Hippocampal formation (tissue), 2 donors: ENCODE measurements at places on chromosomes 2 and 18.

DNA sequence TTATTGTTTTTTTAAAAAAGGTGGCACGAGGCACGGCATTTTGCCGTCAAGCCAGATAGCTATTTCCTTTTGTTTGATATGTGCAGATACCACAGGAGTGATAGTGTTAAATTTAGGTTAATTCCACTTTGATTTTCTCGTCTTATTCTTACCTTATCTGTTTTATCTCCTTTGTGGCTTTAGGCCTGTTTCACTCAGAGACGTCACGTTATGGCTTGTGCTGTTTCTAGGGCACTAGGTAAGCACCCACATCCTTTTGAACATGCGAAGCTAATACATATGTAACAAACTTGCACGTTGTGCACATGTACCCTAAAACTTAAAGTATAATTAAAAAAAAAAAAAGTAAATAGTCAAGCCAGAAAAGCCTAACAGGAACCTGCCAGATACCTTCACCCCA lies 57.8 kb downstream of the C18orf63 start:
- no peak for DNase-seq

GRCh38 chr2:152468899-152469692 lies 134.1 kb downstream of the FMNL2 start:
- peak; percentile 27 for DNase-seq

DNA sequence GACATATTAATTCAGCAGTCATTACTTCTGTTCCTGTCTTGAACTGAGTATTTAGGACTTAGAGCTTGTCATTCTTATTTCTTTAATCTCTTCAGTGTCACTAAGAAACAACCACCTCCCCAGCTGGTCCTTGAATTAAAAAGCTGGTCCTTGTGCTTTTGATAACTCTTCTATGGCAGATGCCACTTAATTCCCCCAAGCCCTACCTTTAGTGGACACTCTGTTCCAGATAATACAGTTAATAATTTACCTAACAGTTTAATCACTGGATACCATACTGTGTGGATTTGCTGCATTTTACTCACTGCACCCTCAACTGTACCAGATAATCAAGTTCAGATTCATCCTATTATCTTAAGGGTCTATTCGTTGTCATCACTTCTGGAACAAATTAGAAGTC lies 73.1 kb downstream of the SKA1 start:
- no peak for DNase-seq

- DNase-seq: no peak
Observed at GRCh38 chr18:22191923-22192322, 22.5 kb downstream of the GATA6 start.

DNA sequence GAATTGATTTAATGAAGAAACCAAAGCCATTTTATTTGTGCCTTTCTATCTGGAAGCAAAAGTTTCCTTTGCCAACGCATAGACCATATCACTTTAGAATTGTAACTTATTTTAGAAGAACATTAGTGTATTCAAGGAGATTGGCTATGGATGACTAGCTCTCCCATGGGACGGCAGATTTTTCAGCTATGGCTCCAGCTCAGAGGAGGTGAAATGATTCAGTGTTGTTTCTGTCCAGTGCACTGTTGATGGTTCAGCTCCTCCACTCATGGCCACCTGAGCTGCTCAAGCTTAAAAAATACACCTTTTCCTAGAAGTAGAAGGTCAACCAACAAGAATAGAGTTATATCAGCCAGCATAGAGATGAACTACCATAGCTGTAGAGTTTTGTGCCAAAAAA lies 1597.5 kb upstream of the PIK3C3 start:
- DNase-seq: no peak

- DNase-seq: no peak
Observed at GRCh38 chr2:20212459-20212870, 12.5 kb downstream of the SDC1 start.

GRCh38 chr2:21317131-21317530 lies 193.4 kb downstream of the TDRD15 start:
- peak; percentile 44 for DNase-seq

GRCh38 chr2:158489366-158490112 lies 32.8 kb downstream of the PKP4 start:
- DNase-seq: no peak

- no peak for DNase-seq
Observed at GRCh38 chr2:171789956-171790355, 102.7 kb downstream of the DYNC1I2 start.

DNA sequence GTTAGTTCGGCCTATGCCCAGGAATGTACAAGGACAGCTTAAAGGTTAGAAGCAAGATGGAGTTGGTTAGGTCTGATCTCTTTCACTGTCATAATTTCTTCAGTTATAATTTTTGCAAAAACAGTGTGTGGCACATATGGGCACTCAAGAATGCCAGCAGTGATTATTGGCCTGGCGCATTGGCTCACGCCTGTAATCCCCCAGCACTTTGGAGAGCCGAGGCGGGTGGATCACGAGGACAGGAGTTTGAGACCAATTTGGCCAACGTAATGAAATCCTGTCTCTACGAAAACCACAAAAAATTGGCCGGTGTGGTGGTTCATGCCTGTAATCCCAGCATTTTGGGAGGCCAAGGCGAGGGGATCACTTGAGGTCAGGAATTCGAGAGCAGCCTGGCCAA lies 75.7 kb upstream of the MSH2 start:
- no peak for DNase-seq

DNA sequence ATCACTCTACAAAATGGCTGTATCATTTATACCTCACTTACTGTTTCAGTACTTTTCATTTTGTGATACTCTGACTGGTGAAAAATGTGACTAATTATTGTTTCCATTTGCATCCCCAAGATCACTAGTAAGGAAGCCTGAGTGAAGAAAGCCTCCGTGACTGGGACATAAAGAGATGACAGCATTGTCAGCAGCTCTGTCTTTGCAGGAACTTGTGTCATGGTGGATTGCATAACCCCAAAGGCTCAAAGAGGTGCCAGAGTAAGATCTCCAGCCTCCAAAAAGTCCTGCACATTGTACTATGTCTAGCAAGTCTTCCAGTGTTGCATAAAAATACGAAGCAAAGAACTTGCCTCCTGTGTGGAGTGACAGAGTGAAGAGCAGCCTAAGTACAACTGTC lies 187.5 kb upstream of the CRIM1 start:
- no peak for DNase-seq

DNA sequence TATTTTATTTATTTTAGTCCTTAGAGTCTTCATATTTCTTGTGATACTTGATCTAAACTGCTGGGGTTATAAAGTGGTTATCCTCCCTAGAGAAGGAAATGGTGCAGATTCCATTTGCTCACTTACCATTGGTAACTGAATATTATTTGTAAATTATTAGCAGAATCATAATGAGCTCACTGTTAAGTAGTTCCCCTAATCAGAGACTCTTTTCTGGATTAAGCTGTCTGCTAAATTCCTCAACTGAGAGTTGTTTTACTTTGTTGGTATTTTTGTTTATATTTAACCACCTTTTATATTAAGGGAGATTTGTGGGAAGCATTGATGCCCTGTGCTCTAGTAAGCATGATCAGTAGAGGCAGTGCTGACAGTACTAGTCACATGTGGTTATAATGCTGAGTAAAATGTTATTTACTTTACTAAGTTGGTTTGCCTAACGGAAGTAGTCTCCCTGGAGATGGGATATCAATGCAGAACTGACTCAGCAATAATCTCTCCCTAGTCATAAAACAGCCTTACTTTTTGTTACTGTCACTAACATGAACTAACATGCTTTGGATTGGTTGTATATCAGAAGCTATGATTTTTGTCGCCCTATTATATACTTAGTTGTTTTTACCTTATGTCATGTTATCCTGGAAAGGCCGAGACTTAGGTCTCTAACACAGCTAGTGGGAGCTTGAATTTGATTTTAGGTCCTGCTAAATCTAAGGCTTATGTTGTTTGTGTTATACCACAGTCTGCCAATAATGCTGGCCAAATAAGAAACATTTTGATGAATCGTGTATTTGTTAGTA lies 166.7 kb downstream of the MCFD2 start:
- DNase-seq: no peak

- DNase-seq: no peak
Observed at GRCh38 chr2:236107942-236108625, 60.1 kb downstream of the GBX2 start.

DNA sequence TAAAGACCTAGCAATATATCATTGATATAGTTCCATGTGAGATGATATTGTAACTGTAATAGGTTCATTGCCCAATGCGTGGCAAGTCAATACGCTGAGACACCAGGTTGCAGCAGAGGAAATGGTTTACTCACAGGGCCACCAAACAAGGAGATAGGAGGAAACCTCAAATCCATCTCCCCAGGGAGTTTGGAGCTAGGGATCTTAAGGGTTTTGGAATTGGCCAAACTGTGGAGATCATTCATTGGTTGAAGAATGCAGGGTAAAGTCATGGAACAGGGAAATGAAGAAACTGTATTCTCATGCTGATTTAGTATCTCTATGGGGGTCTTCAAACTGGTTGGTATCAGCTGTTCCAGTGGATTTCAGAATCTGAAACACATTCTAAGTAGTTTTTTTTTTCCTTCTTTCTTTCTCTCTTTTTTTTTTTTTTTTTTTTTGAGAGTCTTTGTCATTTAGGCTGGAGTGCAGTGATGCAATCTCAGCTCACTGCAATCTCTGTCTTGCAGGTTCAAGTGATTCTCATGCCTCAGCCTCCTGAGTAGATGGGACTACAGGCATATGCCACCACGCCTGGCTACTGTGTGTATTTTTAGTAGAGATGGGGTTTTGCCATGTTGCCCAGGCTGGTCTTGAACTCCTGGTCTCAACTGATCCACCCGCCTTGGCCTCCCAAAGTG lies 30.7 kb upstream of the PPM1B start:
- DNase-seq: no peak

DNA sequence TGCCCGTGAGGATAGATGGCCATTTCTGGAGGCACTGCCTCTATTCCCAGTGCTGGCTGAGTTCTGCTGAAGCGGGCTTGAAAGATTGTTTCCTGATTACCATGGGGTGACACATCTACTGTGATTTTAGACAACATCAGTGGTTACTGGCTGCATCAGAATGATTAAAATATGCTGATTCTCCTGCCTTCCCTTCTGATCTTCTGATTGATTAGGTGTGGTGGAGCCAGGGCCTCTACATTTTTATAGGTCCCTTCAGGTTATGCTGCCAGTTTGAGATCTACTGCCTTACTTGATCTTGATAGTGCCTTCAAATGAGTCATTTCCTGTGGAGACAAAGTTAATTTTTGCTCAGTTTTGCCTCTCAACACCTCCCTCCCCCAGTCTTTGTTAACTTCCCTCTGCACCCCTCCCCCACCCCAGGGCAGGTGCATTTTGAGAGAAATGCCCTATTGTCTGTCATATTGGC lies 31.6 kb upstream of the SNORC start:
- no peak for DNase-seq

DNA sequence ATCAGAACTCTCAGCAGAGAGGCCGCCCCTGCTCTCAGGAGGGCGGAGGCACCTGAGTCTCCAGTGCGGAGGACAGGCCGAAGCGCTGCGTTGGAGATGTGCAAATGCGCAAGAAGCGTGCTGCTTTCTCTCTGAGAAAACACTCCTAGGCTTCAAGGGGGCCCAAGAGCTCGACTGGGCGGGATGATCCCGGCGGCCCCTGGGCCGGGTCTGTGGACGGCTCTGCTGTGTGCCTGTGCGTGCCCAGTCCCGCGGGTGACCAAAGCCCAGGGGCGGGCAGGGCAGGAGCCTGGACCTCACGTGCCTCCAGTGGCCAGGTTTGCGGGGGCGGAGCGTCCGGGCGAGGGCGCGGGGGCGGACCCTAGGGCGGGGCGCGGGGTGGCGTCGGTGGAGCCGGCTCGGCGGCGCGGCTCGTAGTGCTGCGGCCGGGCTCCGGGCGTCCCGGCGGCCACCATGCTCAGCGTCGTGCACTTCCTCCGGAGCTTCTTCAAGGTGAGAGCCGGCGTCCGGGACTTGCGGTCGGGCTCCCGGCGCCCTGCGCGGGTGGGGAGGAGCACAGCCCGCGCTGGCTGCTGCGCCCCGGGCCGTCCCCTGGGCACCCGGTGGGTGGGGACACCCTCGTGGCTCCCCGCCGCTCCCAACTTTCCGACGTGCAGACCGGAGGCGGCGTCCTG lies at the start of gene ARHGEF4:
Gene ARHGEF4 (plus strand): TSS at position 414 of the 674 bp plus-strand sequence. CDS start 40 bp downstream, at position 454.
- DNase-seq: no peak

DNA sequence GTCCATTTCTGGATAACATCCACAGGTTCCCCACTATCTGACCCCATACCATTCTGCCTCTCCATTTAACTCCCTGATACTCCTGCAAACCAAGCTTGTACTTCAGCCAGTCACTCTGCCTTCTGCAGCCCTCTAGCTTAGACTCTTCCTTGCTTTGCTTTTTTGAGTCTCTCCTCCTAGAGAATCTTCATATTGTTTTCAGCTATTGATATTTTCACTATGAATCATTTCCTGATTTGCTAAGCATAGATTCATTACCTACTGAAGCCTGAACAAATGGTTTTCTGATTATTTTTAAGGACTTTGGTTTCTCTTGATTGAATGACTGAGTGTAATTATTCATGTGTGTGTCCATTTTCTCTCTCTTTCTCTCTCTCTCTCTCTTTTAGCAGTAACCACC lies 2102.3 kb upstream of the CELF4 start:
- no peak for DNase-seq

DNA sequence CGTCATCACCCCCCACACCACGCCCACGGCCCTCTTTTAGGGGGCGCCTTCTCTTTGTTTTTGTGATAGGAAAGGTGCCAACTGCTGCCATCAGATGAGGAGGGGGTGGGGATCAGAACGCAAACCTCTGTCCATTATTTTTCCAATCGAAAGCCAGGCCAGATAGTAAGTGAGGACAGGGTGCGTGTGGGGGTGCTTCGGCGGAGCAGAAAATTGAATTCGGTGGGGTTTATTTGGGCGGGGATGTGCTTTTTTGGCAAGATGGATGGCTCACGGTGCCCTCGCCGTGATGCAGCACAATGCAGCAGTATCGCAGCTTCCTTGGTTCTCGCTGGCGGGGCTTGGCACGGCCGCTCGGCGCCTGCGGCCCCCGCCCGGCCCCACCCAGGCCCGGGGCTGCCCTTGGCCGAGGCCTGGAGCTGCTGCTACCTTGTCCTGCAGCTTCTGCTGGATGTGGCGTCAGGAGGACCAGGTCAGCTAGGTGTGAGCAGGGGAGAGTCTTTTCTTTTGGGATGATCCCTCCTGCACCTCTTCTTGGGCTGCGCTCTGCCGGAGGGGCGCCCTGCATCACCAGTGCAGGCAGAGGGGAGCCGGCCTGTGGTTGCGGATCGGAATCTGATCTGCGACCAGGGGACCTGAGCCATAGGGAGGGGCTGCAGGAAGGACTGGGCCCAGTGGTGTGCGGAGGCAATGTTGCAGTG lies 1.3 kb downstream of the SPTBN1 start:
- peak; percentile 51 for DNase-seq

GRCh38 chr2:203656522-203657287 lies 49.7 kb upstream of the CD28 start:
- peak; percentile 12 for DNase-seq
